ENCODE measurements at places on chromosomes 5 and 9. TPM values are rescaled to one million over a fixed set of nuclear protein-coding genes. Genes with fewer than 3 reads are reported as not detected.

DNA sequence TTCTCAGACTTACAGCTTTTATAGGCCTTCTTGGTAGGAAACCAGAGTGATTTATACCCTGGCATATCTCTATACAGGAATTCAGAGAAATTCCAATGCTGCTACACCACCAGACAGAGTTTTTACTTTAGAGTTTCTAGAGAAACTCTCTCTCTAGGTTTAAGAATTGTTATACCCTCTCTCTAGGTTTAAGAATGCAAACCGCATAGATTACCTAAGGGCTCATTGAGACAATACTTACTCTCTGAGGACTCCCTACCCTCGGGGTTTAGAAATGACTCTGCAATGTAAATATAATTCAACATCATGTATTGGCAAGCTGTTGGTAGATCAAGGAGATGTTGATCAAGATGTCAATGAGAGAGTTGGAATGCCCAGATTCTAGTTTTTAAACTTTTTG is 15.3 kb upstream of the ELAVL2 start:
- no peak for DNase-seq

GRCh38 chr9:110669433-110669832 is 842 bp downstream of the MUSK start:
- no peak for DNase-seq

The KLF4 gene
- total RNA-seq: 49.5 TPM

DNA sequence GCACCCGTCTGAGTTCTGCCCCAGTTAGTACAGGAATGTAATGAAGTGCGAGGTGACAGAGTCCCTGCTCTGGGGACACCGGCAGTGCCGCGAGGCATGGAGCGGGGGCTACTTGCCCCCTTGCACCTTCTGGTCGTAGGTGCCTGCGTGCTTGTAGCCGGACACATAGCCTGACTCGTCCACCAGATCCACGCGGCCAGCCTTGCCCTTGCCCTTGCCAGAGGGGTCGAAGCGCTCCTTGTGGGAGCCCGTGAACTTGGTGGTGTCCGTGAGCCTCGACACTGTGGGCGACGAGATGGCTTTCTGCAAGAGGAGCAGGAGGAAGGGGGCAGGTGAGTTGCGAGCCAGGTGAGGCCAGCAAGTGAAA is 28.2 kb downstream of the TPPP start:
- no peak for DNase-seq

DNA sequence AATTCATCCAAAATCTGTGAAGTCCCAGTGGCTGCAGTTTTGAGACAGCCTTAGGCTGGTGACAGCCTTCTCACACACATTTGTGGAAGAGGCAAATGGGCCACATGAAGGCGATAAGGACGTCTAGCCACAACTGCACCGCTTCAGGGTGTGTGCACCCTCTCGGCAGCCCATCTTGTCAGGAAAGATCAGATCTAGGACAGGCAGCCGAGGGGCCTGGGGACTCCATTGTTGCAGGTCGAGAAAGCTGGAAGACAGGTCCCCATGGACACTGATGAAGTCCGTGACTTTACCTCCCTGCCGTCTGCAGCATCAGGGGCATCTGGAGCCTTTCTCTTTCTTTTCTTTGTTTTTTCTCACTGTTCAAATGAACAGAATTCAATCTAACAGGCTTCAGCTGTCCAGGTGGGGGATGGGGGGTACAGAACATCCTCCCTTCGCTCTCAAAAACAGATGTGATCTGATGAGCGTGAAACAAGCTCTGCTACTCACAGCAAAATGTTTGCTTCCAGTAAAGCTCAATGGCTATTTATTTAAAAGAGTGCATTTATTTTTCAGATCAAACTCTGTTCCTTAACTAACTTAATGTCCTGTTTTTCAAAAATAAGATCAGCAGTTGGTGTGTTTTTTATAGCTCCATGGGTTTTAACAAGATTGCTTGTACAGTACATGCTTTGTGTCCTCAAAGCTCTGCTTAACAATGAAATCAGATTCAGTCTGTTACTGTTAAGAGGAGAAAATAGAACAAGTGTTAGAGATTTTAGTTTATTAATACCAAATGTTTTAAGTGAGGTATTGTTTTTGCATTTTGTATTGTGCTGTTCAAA is 111.8 kb upstream of the OTULINL start:
- no peak for DNase-seq

DNA sequence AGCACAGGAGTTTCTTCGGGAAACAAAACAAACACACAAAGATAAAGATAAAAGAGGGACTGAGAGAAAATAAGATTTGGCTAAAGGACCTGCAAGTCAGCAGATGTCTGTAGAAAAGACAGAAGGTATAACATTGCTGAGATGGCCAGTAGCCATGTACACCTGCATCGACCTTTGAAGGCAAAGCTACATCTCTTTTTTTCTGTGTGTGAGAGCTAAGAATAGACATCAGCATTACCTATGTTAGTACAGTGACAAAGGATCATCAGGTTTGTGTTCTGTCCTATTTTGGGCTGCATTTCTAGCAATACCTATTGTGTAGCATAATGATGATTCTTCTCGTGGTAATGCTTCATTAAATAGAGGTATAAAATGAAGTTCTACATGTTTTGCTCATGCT is 64.9 kb downstream of the KDM4C start:
- no peak for DNase-seq

The SEMA4D gene
- 32.3 TPM for total RNA-seq

DNA sequence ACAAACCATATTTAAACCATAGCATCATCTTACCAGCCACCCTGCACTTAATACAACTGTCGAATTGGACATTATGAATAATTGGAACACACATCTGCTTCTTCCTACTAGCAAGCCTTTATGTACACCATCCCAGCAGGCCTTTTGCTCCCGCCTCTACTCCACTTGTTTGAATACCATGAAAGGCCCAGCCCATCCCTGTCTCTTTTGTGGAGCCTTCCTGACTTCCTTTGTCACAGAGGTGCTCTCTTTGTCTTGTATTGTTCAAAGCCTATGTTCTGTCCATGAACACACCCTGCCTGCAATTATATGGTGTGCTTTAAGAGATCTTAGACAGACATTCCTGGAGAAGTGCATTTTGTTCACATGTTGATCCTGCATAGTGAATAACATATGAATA is 465.7 kb downstream of the DIRAS2 start:
- DNase-seq: no peak

The SLC6A7 gene
- total RNA-seq: 0.38 TPM

The FSD1L gene
- 6.3 TPM for total RNA-seq

The COL23A1 gene
- total RNA-seq: 15.5 TPM

The PDE6A gene
- not detected for total RNA-seq

DNA sequence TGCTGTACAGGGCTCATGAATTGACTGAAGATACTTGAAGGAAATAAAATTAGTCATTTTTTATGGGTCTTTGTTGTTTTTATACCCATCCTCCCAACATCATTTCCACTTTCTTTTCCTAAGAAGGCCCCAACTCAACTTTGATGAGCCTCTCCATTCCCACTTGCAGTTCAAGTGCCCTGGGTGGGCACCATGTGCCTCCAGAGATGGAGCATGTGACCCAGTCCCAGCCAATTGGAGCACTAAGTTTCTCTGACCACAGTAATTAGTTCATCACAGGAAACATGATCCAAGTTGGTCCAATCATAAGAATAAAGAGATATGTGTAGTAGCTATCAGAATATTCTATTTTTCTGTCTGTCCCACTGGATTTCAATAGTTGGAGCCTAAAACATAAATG is 46.9 kb downstream of the HTR4 start:
- DNase-seq: no peak

GRCh38 chr5:69167493-69167855 is 524 bp downstream of the CCNB1 start:
- no peak for DNase-seq

DNA sequence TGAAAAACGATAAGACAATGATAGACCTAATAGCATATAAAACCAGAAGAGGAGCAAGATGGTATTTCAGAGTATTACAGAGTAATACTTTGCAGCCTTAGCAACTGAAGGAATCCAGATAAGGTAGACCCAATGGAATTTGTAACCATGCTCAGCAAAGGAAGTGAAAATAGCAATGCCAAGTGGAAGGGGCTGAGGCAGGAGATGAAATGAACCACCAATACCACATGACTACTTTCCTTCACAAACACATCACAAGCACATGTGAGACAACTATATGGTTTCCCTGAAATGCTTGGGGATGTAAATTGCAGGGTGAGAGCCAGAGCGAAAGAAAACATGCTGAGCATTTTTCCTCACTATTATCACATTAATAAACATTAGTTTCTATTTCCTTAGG is 79.8 kb upstream of the MELK start:
- DNase-seq: no peak

The ZFP2 gene
- 1.8 TPM for total RNA-seq

- no peak for DNase-seq
Measured at GRCh38 chr5:167378894-167379723, 912.3 kb upstream of the WWC1 start.

DNA sequence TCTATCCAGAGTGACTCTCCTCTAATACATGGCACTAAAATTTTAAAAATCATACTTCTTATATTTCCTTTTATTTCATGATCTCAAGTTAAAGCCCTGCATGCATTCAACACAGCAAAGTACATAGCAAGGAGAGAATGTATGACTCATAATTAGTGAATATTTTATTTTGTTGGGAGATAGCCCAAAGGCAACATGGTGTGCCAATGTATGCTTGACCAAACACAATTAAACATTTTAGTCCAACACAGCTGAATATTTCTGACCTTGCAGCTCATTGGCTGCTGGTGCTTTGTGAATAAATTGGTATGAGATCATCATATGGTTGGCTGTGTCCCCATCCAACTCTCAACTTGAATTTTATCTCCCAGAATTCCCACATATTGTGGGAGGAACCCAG is 103.5 kb downstream of the NPR3 start:
- no peak for DNase-seq

- DNase-seq: no peak
Measured at GRCh38 chr9:116101516-116101915, 52.1 kb upstream of the PAPPA start.

The GABBR2 gene
- total RNA-seq: 6.4 TPM

DNA sequence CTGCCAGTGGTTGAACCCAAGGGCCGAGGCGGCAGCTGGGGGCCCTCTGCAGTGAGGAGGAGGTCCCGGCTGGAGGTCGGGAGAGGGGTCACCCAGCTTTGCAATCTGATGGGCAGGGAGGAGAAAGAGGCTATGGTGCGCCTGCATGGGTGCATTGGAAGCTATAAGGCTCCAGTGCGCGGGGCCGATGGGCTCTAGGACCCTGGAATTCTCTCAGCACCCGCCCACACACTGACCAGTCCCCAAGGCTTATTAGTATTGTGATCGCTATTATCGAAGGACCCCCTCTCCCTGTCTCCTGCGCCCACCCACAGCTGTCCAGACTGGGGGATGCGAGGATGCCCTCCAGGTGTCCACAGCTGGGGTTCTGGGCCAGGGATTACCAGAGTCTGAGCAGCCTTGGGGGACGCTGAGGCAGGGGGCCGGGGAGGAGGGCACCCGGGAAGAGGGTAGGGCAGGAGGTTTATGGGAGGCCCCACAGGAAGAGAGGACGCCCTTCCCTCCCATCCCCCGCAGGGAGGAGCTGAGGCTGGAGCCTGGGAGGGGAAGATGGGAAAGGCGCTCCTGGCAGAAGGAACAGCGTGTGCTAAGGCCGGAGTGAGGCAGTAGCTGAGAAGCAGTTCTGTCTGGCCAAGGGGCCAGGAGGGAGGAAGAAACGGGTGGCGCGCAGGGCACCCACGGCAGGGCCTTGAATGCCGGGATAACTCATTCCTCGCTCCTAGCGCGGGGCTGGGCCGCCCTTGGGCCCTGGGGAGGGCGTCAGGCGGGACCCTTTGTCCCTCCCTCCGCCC is 24.2 kb downstream of the C9orf50 start:
- DNase-seq: no peak

- DNase-seq: no peak
Measured at GRCh38 chr5:115064380-115064779, 105.3 kb downstream of the TRIM36 start.
